T-cell (primary cell): ENCODE measurements at places on chromosomes 3 and 15.

DNA sequence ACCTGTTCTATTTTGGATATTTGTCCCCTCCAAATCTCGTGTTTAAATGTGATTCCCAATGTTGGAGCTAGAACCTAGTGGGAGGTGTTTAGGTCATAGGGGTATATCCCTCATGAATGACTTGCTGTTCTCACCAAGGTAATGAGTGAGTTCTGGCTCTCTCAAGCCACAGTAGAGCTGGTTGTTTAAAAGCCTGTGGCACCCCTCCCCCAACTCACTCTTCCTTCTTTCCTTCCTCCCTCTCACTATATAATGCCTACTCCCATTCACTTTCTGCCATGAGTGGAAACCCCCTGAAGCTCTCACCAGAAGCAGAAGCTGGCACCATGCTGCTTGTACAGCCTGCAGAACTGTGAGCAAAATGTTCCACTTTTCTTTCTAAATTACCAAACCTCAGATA, 341.1 kb downstream of the SI start:
- no peak for DNase-seq

GRCh38 chr3:21517184-21517583, 233.8 kb downstream of the ZNF385D start:
- no peak for DNase-seq

- no peak for DNase-seq
These were observed 13.2 kb upstream of the EDC3 start for GRCh38 chr15:74709011-74709410.

DNA sequence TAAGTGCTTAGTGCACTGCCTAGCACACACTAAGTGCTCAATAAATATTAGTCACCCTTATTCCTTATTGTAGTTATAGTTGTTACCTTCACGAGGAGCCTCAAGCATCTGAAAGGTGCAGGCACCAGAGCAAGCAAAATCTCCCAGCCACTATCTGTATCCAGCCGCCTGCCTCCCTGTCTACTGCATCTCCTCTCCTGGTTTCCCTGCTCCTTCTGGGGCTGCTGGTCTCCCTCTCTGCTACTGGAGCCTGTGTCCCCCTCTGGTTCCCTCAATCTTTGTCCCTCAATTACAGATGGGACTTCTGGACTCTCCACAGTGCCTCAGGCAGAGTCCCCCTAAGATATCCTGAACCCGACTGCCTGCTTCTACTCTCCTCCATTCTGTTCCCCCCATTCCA, 18.8 kb downstream of the MYL3 start:
- DNase-seq, result no peak

- no peak for DNase-seq
These were observed 53.1 kb downstream of the MESD start for GRCh38 chr15:80936288-80937078.

DNA sequence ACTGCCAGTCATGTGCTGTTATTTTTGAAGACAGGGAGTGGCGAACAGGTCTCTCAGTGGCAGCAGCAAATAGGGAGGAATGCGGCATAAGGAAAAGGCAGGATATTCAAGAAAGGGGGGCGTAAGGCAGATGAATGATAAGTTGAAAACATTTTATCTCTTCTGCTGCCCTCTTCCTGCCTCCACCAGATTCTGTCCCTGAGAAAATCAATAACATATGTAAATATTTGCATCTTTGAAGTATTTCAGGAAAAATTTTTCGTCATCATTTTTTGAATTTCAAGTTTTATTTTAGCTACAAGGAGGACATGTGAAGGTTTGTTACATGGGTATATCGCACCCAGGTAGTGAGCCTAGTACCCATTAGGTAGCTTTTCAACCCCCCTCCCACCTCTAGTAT, 616.7 kb downstream of the MCTP2 start:
- no peak for DNase-seq

GRCh38 chr15:37907136-37907535, 27.3 kb upstream of the TMCO5A start:
- no peak for DNase-seq

- DNase-seq, result no peak
These were observed 36.2 kb upstream of the FILIP1L start for GRCh38 chr3:100150473-100150872.

DNA sequence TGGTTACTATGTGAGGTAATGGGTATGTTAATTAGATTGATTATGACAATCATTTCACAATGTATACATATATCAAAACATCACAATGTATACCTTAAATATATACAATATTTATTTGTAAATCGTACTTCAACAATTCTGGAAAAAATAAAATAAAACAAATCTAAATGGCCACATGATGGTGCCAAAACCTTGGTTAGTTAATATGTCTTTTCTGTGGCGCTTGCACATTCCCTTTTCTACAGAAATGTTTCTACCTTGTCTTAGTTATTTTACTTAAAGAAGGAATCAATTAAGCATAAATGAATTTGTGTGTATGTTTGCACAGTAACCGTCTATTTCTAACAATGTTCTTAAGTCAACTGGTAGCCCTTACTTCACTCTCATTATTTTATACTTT, 53.4 kb downstream of the OXSM start:
- no peak for DNase-seq

- no peak for DNase-seq
These were observed 65.6 kb upstream of the PRICKLE2 start for GRCh38 chr3:64290864-64291263.

DNA sequence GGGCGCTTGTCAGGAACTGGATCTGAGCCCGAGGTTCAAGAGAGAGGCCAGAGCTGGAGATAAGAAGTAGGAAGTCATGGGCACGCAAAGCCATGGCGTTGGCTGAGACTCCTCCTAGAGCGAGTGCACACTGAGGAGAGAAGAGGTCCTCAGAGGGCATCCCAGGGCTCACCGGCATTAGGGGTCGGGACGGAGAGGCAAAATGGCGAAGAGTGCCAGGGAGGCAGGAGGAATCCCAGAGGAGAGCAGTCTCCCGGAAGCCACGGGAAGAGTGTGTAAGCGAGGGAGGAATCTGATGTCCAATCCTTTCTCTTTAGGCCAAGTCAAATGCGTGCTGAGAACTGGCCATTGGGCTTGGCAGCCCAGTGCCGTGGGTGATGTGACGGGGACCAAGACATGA, 24.0 kb downstream of the EFCC1 start:
- DNase-seq, result no peak

DNA sequence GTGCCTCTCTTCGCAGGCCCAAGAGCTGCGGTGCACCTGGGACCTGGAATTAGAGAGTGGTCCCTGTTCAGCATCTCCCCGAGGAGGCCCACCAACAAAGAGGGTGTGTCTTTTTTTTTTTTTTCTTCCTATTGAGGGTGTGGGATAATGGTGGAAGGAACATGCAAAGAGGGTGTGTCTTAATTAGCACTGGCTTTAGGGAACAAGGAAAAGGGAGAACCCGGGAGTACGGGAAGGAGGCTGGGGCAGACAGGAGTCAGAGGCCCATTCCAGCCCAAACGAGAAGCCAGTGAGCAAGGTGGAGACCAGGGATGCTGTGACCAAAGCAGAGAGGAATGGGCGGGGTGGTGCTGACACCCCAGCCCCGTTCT, 429 bp upstream of the LOXL1 start:
- no peak for DNase-seq

- DNase-seq, result no peak
These were observed 57.1 kb upstream of the WNT5A start for GRCh38 chr3:55544219-55544618.

- no peak for DNase-seq
These were observed 90.3 kb downstream of the FMN1 start for GRCh38 chr15:33104212-33104611.

DNA sequence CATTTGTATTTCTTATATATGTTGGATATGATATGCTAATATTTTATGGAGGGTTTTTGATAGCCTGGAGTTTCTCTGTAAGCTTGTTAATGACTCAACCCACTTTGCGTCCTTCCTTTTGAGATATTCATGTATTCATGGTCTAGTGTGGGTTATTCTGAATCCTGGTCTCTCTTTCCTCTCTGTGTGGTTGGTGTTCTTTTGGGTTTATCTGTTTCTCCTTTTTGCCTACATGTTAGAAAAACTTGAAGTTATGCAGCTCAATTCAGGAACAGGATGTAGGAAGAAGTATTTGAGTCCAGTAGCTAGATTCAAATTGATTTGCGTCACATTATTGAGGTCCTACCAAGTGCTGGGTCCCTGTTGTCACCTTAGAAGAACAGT, 28.1 kb downstream of the CMTM7 start:
- DNase-seq, result no peak

DNA sequence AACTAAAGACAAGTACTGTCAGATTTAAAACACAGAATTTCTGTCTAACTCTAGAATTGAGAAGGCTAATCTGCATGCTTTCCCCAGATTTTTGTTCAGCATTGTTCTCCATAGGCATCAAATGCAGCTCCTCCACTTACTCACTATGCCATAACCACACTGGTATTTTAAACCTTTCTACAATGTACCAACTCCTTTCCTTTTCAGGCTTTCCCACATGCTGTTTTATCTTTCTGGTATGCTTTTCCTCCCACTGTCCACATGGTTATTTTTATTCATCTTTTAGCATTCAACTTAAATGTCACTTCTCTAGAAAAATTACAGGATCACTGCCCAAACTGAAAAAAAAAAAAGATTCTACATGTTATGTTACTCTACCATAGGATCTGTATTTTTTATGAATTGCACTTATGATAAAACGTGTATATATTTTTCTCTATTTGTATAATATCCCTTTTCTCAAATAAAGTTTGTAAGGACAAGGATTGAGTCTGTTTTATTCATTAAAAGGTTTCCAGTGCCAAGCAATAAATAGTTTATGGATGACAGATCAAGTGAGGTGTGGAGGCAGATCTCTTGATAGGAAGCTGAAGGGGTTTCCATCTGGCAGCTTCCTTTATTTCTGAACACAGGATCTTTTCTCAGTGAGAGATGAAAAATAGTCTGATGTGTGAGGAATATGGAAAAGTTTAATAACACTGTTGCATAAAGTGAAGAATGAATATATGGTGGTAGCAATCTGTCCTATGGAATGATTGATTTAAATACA, 1064.5 kb downstream of the ZPLD1 start:
- no peak for DNase-seq

GRCh38 chr3:38036906-38037305, 2.1 kb upstream of the DLEC1 start:
- no peak for DNase-seq

GRCh38 chr15:101156509-101157159, 95.2 kb downstream of the CHSY1 start:
- DNase-seq, result no peak

GRCh38 chr3:182848906-182849305, 55.6 kb downstream of the ATP11B start:
- DNase-seq, result no peak
